ENCODE measurements at places on chromosomes 3 and 15. TPM values are rescaled to one million over a fixed set of nuclear protein-coding genes. Genes with fewer than 3 reads are reported as not detected.

DNA sequence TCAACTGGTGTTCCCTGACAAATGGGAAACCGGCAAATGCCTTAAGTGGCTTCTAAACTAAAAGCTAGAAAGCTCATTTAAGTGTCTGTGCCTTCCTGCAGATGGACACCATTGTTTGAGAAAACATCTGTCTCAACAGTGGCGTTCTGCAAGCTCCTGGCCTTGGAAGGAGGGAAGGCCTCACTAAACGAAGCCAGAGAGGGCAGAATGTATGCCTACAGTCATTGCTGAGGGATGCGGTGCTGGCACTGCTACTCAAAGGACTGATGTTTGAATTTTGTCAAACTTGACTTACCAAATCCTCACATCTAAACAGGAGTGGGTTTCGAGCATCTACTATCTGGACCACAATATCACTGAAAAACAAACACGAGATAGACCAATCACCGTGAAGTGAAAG lies 12.2 kb downstream of the LSG1 start:
- no peak for DNase-seq

DNA sequence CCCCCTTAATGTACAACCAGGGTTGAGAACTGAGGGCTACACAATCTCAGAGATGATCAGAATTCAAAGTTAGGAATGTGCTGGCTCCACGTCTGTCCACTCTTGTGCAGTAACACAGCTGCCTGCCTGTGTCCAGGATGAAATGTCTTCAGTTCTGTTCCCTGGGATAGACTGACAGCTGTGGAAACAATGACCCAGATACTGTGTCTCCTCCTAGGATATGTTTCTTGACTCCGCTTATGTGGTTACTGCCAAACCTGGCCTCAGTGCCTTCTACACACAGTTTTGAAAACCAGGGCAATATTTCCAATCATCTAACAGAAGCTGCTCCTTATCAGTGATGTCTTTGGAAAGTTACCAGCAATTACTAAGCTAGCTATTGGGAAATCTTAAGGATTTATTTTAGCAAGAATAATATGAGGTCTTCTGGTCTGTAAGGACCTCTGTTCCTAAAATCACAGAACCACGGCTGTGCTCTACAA lies 67.6 kb downstream of the NOX5 start:
- DNase-seq: no peak

GRCh38 chr15:34158355-34158754 lies 51.5 kb downstream of the KATNBL1 start:
- DNase-seq: no peak

DNA sequence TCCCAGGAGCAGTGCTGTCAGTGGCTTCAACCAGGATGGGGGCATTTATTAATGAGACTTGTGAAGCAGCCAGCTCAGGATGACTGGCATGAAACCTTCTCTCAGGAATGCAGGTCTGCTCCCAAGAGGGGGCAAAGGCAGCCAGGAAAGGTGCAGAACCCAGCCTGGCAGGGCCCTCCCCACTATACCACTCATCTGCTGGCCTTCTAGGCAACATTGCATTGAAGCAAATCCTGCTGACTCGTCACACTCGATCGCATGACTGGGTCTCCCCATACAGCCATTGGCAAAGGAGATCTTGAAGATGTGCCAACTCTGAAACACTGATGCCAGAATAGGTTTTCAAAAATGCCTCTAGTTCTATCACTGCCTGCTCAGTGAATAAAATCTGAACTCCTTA lies 65.7 kb upstream of the CMTM7 start:
- no peak for DNase-seq

GRCh38 chr15:77627581-77627980 lies 5.1 kb downstream of the LINGO1 start:
- DNase-seq: no peak

DNA sequence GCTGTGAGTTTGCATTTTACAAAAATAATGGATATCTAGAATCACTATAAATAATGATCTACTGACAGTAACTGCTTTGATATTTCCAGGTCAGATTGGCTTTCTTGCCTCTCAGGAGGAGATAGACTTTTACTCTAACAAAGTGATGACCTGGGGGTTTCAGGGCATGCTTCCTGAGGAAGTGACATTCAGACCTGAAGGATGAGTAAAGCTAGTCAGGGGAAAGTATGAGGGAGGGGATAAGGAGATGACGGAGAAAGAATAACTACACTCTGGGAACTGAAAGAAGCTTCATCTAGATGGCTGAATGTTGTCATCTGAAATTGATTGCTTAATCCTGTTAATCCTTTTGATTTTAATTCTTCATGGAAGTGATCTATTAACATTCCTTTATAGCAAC lies 32.2 kb downstream of the ARMC8 start:
- DNase-seq: no peak

MORC1 gene
- total RNA-seq: not detected

B3GNT5 gene
- total RNA-seq: 3.1 TPM

CYP8B1 gene
- total RNA-seq: not detected

FBXO40 gene
- total RNA-seq: not detected

ITGA11 gene
- total RNA-seq: 246 TPM
